Psoas muscle (tissue), 8 donors: ENCODE measurements at places on chromosomes 16 and 17.

DNA sequence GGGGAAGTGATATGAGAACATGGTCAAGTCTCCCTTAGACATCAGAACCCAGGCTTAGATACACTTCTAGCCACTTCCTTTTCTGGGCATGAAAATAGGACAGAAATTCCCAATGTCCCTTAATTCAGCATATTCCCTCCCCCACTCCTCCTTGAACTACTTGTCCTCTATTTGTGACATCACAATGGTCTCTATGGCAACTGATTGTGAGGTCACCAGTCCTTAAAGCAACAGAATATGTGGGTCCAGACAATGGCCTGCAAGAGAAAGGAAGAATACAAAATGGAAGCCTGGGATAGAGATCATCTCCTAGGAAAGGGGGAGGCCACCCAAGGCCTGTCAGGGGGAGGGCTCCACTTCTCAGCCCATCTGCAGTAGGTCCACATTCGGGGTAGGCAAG is 6.7 kb upstream of the SEZ6 start:
- no peak for DNase-seq

- DNase-seq, result peak; percentile 75
These were observed 51.2 kb downstream of the RMI2 start for GRCh38 chr16:11396241-11397048.

DNA sequence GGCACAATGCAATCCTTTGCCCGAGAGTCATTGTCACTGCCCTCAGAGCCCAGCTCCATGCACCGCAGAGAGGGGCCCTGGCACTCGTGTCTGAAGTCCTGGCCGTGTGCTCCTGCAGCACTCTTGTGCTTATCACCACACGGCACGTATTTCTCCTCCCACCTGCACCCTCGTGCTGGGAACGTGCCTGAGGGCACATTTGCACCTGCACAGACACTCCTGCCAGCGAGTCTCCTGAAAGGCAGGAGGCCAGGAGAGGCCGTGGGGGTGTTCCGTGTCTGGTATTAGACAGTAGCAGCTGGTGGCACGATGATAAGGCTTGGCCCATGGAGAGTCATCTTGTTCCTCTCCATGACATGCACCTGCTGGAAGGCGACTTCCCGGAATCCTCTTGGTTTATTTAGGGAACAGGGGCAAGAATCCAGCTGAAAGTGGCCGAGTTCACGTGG is 3.4 kb upstream of the ACSF3 start:
- DNase-seq, result no peak

GRCh38 chr17:13917634-13918033 is 151.7 kb upstream of the COX10 start:
- no peak for DNase-seq

GRCh38 chr17:1573932-1574696 is 11.5 kb upstream of the PITPNA start:
- peak; percentile 90 for DNase-seq

- no peak for DNase-seq
These were observed 956.3 kb upstream of the SOX9 start for GRCh38 chr17:71164561-71164960.
